Endothelial cell of umbilical vein (primary cell): ENCODE measurements at places on chromosomes 2 and 18. TPM values are rescaled to one million over a fixed set of nuclear protein-coding genes. Genes with fewer than 3 reads are reported as not detected.

- no peak for DNase-seq
- H3K4me1 ChIP-seq, result no peaks in the 10 kb centered on the region
- H3K4me3 ChIP-seq, result no peak overlapping the region
- H3K27me3 ChIP-seq, result peaks cover 2% of the 10 kb centered on the region
These were observed 121.2 kb upstream of the GATA6 start for GRCh38 chr18:22048221-22048620.

Gene CCDC74A
- total RNA-seq, result 6.8 and 7.0 TPM in 2 replicates

GRCh38 chr2:44880125-44880483 lies 61.4 kb upstream of the SIX3 start:
- H3K27ac ChIP-seq, result no peak overlapping the region
- no peak overlapping the region for H3K4me3 ChIP-seq
- H3K36me3 ChIP-seq, result no peaks in the 10 kb centered on the region
- peaks cover 6% of the 10 kb centered on the region for H3K27me3 ChIP-seq
- DNase-seq, result no peak

Gene UGT1A5
- total RNA-seq, result not detected in 2 replicates

Gene IL1RL2
- total RNA-seq, result 0.21 TPM in 1 of 2 replicates, not detected in the other

Gene SPP2
- not detected in 2 replicates for total RNA-seq

DNA sequence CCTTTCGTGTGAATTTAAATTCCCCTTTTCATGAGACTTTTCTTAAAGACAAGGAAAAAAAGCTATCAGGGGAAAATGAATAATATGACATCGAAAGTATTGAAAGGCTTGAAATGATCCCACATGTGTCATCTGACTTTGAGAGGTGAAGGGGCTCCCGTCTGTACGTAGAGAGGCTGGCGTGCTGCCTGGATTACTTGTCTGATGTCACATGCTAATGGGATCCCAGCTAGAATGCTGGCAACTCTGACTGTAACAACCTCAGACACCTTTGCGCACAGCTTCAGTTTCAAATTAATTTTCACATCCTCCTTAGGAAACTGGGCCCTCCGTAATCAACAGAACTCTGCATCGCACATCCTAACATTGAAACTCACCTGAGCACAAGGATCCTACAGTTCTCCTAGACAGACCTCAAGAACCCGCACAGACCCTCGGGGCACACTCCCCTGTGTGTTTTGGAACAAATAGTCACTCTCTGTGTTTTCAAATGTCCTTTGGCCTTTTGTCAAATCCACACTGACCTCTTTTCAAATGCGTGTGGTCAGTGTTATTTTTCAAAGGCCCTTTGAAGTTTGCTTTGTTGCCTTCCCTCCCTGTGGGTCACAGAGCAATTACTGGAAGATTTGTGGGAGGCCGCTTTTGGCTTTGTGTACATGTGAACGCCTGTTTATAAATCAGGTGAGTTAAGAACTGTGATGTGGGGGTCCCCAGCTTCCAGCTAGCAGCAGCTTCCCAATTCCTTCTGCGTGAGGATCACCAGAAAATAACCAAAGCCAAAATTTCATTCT lies 65.9 kb downstream of the IL1R2 start:
- no peak overlapping the region for H3K4me3 ChIP-seq
- no peaks in the 10 kb centered on the region for H3K27me3 ChIP-seq
- H3K4me1 ChIP-seq, result no peaks in the 10 kb centered on the region
- H3K27ac ChIP-seq, result no peak overlapping the region
- H3K36me3 ChIP-seq, result no peaks in the 10 kb centered on the region

GRCh38 chr2:45042401-45042800 lies 33.1 kb upstream of the SIX2 start:
- no peaks in the 10 kb centered on the region for H3K4me1 ChIP-seq
- DNase-seq, result no peak
- H3K4me3 ChIP-seq, result no peak overlapping the region
- no peaks in the 10 kb centered on the region for H3K36me3 ChIP-seq
- no peak overlapping the region for H3K27ac ChIP-seq

DNA sequence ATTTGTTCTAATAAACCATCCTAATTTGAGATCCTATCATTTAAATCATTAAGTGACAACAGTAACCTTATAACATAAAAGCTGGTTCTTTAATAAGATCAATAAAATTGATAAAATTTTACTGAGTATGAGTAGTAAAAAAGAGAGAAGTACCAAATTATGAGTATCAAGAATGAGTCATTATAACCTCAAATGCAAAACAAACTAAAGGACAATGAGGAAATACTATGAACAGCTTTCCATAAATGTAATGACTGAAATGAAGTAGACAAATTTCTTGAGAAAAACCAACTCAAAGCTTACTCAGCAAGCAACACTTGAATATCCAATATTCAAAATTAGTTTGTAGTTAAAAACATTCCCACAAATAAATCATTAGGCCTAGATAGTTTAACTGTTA lies 433.0 kb downstream of the ZEB2 start:
- H3K27ac ChIP-seq, result no peak overlapping the region
- no peaks in the 10 kb centered on the region for H3K36me3 ChIP-seq
- H3K4me1 ChIP-seq, result no peaks in the 10 kb centered on the region
- DNase-seq, result peak; percentile 6

GRCh38 chr2:27737676-27738348 lies 33.7 kb upstream of the MRPL33 start:
- peaks cover 28% of the 10 kb centered on the region for H3K4me1 ChIP-seq
- peak overlapping the region; percentile 51 for H3K27ac ChIP-seq
- H3K4me3 ChIP-seq, result no peak overlapping the region
- peak; percentile 78 for DNase-seq
- no peaks in the 10 kb centered on the region for H3K27me3 ChIP-seq

Gene TFPI
- total RNA-seq, result 266 and 286 TPM in 2 replicates

DNA sequence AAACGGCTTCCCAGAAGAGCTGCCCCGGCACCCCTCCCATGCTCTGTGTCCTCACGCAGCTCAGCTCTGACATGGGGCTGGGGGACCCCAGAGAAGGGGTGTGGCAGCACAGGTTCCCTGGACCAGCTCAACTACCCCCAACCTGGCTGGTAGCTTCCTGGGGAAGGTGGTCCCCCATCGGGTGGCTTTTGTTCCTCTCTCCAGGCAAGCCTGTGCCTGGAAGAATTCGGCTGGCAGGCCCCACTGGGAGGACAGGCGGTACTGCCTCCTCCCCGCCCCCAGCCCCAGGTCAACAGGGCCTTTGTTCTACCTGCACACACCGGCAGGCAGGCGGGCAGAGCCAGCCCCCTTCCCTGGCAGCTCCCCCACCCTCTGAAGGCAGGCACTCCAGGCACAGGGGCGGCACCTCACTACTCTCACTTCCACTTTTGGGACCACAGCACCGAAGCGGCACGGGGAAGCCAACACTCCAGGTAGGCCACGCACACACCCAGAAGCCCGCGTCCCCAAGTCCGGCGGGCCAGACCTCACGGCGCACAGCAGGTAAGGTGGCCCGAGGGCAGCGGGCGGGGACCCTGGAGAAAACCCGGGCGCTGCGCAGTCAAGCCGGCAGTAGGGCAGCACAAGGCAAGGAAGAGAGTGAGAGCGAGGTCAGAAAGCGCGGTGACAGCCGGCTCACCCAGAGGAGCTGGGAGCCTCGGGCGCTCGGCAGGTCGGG lies 1.3 kb downstream of the HS6ST1 start:
- no peaks in the 10 kb centered on the region for H3K27me3 ChIP-seq
- no peak for DNase-seq
- no peaks in the 10 kb centered on the region for H3K36me3 ChIP-seq
- H3K27ac ChIP-seq, result no peak overlapping the region

GRCh38 chr2:33129263-33130053 lies 182.7 kb downstream of the LTBP1 start:
- no peak overlapping the region for H3K4me3 ChIP-seq
- H3K36me3 ChIP-seq, result no peaks in the 10 kb centered on the region
- no peak overlapping the region for H3K27ac ChIP-seq

DNA sequence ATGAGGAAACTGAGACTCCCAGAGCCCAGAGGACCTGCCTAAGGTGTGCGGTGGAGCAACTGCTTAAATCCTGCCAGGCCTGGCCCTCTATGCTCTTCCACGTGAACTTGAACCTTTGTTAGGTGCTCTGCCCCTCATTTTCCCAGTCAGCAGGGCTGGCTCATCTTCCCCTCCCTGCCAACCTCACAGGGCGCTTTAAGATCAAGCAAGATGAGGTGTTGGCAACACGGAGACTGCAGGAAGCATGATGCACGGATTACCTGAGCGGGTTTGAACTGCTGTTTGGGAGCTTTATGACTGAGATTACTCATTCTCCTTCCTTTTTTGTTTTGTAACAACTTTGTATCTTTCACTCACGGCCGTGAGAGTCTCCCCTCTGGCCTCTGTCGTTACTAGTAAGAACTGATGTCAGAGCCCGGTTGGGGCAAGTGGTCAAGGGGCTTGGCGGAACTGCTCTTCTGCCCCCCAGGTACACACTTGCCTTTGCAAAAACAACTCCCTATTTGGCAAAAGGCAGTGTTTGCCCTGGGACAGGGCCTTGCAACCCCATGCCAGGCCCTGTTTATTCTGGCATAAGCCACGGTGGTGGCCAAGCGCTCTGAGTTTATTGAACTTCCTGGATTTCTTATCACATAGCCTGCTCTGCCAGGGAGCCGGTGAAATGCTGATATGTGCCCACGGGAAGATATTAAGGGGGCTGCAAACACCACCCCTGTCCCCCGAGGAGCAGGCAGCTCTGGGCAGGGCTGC lies 127.8 kb downstream of the INHBB start:
- no peaks in the 10 kb centered on the region for H3K36me3 ChIP-seq
- H3K4me3 ChIP-seq, result no peak overlapping the region
- DNase-seq, result peak; percentile 8
- no peaks in the 10 kb centered on the region for H3K4me1 ChIP-seq
- no peak overlapping the region for H3K27ac ChIP-seq

Gene GATA6
- 14.6 and 14.9 TPM in 2 replicates for total RNA-seq

Gene UBXN4
- total RNA-seq, result 103 and 108 TPM in 2 replicates

Gene HOXD10
- not detected in 2 replicates for total RNA-seq

- H3K27me3 ChIP-seq, result no peaks in the 10 kb centered on the region
- DNase-seq, result no peak
- H3K4me1 ChIP-seq, result no peaks in the 10 kb centered on the region
- no peak overlapping the region for H3K27ac ChIP-seq
These were observed 215.1 kb downstream of the ZNF385B start for GRCh38 chr2:179646173-179646769.

DNA sequence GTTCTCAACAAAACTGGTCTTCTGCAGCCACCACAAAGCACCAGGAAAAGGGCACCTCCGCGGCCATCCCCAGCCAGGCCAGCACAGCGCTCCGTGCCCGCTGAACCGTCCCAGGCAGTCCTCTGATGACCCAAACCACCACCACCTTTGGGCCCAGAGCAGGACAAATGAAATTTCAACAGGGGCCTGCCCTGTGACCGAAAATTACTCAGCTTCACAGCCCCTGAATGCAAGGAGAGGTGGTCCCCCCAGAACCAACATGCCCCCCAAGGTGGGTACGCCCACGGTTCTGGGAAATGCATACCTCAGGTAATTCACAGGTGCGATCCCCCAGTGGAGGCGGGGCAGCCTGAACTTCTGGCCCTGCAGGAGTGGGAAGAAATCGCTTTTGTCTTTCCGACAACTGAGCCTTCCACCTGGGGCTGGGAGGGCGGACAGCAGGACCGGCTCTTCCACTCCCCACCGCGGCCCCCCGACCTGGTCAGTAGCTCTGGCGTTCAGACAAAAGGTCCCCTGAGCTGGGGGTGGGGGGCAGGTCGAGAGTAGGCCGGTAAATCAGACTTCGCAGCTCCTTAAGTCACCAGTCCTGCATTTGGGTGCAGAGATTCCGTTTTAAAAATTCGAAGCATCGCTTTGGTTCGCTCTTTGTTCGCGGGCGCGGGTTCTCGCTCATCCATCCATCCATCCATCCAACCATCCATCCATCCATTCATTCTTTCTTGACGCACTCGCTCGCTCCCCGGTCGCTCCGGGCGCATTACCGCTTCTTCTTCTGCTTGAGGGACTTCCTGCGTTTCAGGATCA lies 1.4 kb downstream of the ARL4C start:
- peaks cover 16% of the 10 kb centered on the region for H3K4me1 ChIP-seq
- H3K36me3 ChIP-seq, result no peaks in the 10 kb centered on the region
- H3K4me3 ChIP-seq, result no peak overlapping the region
- no peak overlapping the region for H3K27ac ChIP-seq
- no peaks in the 10 kb centered on the region for H3K27me3 ChIP-seq

Gene LCT
- total RNA-seq, result 0.07 TPM in 1 of 2 replicates, not detected in the other

Gene PIEZO2
- 5.0 and 11.2 TPM in 2 replicates for total RNA-seq

Gene ARHGEF33
- total RNA-seq, result 0.12 and 0.18 TPM in 2 replicates

DNA sequence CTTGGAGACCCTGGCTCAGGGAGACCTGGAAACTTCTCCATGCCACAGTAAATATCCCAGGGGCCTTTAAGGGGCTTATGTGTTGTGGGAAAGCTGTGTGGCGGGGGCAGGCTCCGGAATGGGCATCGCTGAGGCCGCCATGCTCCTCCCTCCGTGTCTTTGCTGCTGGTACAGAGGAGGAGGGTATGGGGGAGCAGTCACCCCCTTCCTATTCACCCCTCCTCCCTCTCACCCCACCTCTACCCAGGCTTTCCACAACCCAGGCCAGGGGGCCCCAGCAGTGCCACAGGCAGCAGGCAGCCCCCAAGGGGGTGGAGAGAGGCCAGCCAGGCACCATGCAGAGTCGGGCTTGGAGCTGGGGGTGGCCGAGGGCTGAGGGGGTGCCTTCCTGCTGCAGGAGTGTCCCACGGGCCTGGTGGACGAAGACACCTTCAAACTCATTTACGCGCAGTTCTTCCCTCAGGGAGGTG lies 28.0 kb upstream of the FAHD2A start:
- H3K27ac ChIP-seq, result no peak overlapping the region
- no peaks in the 10 kb centered on the region for H3K36me3 ChIP-seq
- no peak for DNase-seq
- H3K4me1 ChIP-seq, result no peaks in the 10 kb centered on the region
- H3K27me3 ChIP-seq, result no peaks in the 10 kb centered on the region
- H3K4me3 ChIP-seq, result no peak overlapping the region

Gene CPS1
- total RNA-seq, result 0.53 and 0.88 TPM in 2 replicates

- H3K27me3 ChIP-seq, result no peaks in the 10 kb centered on the region
- peaks cover 2% of the 10 kb centered on the region for H3K36me3 ChIP-seq
- H3K27ac ChIP-seq, result no peak overlapping the region
These were observed 48.2 kb upstream of the TFCP2L1 start for GRCh38 chr2:121333231-121333630.

DNA sequence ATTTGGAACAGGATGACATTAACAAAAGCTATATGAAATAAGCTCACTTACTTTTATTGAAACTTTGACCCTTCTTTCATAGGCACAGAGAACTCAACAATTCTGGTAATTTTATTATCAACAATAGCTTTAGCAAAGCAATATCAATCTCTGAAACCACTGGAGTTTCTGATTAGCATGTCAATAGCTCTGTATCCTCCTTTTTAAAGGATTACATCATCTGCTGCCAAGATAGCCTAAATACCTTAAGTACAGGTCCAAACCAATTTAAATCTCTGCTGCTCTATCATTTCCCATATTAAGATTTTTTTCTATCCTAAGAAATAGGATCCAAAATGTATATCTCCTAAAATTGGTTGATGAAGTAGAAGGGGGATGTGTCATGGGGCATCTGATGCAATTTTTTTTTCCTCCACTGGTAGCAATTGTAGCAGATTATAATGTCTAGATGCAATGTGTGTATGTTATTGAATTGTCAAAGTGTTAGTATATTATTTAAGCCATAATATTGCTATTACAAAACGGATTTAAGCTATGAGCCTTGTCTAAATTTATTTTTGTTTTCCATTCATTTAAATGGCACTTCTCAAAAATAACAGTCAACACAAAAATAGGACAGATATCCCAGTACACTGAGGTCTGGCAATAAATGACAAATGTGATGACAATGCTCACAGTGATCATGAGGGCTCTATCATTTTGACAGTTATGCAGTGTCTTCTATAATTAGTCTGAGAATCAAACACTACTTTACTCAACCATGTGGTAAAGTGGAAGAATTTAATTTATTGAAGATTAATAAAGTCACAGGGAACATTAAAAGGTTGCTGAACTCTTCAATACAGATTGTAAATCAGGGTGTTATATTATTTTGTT lies 328.4 kb downstream of the CDH7 start:
- H3K36me3 ChIP-seq, result no peaks in the 10 kb centered on the region
- no peak overlapping the region for H3K27ac ChIP-seq
- no peak for DNase-seq
- no peak overlapping the region for H3K4me3 ChIP-seq
- H3K27me3 ChIP-seq, result no peaks in the 10 kb centered on the region
